ENCODE measurements at places on chromosomes 16 and 17.

- DNase-seq = no peak
These were observed 83.1 kb downstream of the MYO1D start for GRCh38 chr17:32793841-32794240.

GRCh38 chr17:29294580-29294900 lies 592 bp upstream of the NUFIP2 start:
- no peak for DNase-seq

- peak; percentile 79 for DNase-seq
These were observed 532 bp downstream of the DHX40 start for GRCh38 chr17:59565959-59566324.

- DNase-seq = peak; percentile 46
These were observed 17.1 kb upstream of the C17orf113 start for GRCh38 chr17:42067371-42068091.

DNA sequence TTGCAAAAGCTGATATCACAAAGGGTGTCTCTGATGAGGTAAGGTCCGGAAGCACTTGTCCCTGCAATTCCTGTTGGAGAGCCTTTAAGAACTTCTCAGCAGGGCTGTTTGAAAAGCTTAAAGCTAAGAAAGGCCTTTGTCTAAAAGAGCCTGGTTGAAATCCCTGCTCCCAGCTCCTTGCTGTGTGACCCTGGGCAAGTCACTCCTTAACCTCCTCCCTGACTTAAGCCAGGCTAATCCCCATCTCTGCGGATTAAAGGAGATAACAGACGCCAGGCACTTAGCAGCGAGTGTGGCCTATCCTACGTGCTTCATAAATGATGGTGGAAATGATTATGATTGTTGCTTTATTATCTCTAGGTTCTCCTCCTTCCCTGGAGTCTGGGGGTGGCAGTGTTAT lies 368.0 kb upstream of the RBFOX1 start:
- no peak for DNase-seq

DNA sequence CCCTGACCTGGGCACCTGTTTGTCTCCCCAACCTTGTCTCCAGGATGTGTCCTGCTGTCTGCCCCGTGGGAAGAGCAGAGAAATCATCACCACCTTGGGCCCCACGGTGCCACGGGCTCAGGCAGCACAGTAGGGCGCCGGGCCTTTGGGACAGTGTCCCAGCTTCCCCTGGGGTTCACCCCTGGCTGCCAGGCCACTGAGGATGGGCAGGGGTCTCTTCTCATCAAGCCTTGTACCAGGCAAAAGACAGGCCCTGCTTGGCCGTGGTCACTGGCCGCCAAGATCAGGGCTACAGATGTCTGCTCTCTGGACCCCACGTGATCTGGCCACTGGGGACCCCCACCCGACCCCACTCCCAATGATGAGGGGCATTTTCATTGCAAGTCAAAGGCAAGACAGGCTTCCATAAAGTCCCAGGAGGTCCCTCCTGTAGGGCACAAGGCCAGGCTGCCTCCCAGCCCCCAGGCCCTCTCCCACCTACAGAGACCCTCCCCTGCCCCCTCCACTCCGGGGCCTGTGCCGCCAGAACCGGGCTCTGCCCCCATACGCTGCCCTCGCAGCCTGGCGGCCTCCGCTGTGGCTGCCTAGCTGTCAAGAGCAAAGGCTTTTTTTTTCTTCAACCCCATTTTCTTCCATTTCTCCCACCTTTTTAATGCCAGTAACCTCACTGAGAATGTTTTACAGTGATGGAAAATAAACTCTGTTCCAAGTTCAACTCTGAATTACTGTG lies 14.5 kb downstream of the DNAAF8 start:
- DNase-seq = no peak

GRCh38 chr16:3873482-3874173 lies 6.9 kb downstream of the CREBBP start:
- DNase-seq = no peak

- DNase-seq = peak; percentile 83
These were observed 70.3 kb downstream of the CMC2 start for GRCh38 chr16:80936410-80936809.

DNA sequence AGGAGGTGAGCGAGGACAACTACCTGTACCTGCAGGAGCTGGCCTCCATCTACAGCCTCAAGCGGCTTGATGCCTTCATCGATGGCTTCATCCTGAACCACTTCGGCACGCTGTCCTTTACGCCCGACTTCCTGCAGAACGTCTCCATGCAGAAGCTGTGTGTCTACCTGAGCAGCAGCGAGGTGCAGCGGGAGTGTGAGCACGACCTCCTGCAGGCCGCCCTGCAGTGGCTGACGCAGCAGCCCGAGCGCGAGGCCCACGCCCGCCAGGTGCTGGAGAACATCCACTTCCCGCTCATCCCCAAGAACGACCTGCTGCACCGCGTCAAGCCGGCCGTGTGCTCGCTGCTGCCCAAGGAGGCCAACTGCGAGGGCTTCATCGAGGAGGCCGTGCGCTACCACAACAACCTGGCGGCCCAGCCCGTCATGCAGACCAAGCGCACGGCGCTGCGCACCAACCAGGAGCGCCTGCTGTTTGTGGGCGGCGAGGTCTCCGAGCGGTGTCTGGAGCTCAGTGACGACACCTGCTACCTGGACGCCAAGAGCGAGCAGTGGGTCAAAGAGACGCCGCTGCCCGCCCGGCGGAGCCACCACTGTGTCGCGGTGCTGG lies 9.0 kb downstream of the KLHL36 start:
- DNase-seq = no peak

DNA sequence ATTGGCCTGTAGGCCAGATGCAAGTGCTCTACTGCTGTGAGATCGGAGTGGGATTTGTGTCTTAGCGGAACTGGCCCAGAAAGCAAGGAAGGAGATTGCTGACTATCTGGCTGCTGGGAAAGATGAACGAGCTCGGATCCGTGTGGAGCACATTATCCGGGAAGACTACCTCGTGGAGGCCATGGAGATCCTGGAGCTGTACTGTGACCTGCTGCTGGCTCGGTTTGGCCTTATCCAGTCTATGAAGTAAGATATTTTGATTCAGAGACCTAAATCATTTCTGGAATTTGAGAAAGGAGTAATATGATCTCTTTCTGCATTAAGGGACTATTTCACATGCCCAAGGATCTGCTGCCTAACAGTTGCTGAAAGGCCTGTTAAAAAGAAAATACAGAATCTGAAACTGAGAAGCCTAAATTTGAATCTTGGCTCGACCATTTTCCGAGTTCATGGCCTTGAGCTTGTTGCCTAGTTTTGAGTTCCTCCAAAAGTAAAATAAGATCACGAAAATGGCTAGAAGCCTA lies 21.1 kb downstream of the IST1 start:
- no peak for DNase-seq

GRCh38 chr17:55301521-55302406 lies 37.0 kb downstream of the HLF start:
- DNase-seq = peak; percentile 34

GRCh38 chr16:1461146-1461545 lies 13.7 kb downstream of the CLCN7 start:
- DNase-seq = no peak

GRCh38 chr16:86990451-86990850 lies 326.7 kb downstream of the C16orf95 start:
- no peak for DNase-seq

- DNase-seq = no peak
These were observed 36.0 kb downstream of the USP32 start for GRCh38 chr17:60355663-60356594.

DNA sequence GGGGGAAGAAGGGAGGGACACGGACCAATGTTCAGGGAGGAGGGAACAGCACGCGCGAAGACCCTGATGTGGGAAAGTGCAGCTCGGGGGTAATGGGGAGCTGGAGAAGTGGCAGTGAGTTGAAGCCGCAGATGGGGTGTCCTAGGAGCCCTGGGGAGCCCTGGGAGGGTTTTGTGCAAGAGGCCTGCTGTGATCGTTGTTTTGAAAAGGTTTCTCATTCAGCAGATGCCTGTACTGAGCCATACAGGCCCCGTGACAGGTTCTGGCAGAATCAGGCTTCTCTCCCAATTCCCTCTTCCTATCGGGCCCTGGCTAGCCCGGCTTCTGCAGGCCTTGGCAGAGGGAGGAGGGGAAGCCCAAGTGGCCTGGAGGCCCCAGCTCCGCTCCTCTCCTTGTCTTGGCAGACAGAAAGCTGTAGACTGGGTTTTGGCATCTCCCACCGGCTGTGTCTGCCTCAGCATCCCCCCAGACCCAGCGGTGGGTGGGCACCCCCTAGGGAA lies 38.4 kb upstream of the EMP2 start:
- no peak for DNase-seq

DNA sequence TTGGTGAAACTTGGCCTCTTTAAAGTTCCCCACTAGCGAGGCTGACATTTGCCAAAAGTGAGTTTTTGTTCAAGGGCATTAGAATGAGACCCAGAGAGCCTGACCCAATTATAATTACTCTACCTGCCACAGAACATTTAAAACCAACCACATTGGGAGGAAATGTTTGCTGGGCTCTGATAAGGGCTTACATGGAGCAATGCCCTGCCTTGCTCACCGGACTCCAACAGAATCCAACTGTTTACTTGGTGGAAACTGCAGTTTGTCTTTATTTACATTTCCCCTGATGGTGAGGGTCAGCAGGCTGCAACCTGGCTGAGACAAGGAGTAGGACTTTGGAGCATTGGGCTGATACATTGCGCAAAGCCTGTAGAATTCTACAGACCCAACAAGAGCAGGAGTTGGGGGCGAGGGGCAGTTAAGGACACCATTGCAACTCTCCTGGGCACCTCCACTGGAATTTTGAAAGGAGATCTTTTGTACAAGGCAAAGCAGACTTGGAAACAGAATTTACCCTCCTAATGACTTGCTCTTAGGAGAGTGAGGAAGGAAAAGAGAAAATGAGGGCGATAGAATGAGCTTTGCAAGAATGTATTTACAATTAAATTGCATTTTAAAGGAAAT lies 368.6 kb downstream of the SHISA9 start:
- no peak for DNase-seq

GRCh38 chr16:4206680-4207079 lies 35.2 kb downstream of the SRL start:
- DNase-seq = no peak

DNA sequence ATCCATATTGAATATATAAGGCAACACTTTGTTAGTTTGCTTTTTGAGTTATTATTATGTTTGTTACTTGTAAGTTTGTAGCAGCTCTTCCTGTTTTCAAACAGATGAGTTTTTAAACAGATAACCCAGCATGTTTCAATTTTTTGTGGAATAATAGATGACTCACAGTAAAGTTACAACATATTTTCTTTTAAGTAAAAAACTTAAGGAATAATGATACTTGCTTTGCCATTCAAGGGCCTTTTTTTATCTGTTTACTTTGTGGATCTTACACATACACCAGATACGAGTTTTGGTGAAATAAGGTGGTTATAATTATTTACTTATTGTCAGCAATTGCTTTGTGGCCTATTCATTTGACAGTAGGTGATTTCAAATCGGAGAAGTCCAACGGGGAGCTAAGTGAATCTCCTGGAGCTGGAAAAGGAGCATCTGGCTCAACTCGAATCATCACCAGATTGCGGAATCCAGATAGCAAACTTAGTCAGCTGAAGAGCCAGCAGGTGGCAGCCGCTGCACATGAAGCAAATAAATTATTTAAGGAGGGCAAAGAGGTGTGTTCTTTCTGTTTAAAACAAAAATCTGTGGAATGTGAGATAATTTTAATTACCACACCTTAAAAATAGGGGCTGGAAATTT lies 66.3 kb downstream of the BPTF start:
- peak; percentile 61 for DNase-seq

All from cardiac fibroblast (primary cell).